ENCODE measurements at places on chromosomes 12 and 14. TPM values are rescaled to one million over a fixed set of nuclear protein-coding genes. Genes with fewer than 3 reads are reported as not detected.

Gene TMPO
- 59.3 TPM for total RNA-seq

DNA sequence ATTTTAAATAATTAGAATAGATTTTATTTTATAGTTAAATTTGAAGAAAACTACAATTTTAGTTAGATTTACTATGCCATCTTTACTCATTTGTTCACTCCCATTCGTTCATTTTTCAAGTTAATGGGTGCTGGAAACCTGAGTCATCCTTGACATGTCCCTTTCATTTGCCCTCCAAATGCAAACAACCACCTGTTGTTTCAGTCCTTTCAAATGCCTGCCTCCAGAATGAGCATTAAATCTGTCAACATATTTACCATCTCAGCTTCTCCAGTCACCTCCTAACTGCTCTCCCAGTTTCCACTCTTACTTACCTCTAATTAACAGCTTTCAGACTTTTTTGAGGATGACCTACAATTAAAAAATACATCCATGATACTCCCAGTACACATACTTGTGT is 375.5 kb downstream of the RAD51B start:
- no peak for DNase-seq
- H3K4me3 ChIP-seq, result no peak overlapping the region

DNA sequence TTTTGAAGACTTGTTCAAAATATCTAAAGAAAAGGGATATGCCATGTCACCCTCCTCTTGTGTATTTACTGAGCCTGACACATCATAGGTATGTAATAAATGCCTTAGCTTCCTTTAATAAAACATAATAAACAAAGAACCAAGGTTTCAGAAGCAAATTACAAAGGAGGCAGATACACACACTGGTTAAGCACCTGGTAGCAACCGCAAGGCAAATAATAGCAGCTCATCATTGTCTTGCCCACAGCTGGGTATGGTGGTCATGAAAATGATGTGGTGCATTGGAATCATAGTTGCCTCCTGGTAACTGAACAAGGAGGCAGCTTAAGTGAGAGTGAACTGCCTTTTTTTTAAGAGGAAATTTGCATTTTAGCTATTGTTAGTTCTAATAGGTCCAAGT is 39.0 kb downstream of the PAX9 start:
- no peak overlapping the region for H3K27ac ChIP-seq
- H3K4me1 ChIP-seq, result no peaks in the 10 kb centered on the region
- H3K27me3 ChIP-seq, result peaks cover 9% of the 10 kb centered on the region
- DNase-seq, result no peak

DNA sequence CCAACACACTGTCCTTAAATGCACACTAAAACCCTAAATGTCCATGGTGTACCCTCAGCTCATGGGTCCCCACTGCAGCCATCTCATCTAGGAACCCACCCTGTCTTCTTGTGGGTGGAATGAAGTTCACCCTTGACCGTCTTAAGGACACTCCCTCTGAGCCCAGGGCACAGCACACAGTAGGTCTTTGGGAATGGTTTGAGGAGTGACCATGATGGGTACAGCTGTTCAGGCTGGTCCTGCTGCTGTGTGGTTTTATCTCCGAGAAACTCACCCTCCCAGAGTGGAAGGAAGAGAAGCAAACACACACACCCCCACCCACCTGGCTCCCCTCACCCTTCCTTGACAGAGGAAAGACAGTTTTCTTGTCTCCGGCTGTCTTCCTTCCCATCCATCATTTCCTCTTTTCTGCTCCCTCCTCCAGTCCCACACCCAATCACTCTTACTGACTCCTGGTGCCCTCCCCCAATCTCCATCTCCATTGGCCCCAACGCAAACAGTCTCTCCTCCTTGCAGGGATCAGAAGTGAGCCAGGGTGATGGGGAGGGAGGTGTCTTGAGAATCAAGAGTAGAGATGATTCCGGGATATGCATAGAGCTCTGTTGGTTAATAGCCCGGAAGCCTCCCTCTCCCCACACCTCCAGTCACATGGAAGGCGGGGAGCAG is 105.9 kb upstream of the LHX5 start:
- no peaks in the 10 kb centered on the region for H3K4me1 ChIP-seq
- H3K27me3 ChIP-seq, result no peaks in the 10 kb centered on the region
- H3K36me3 ChIP-seq, result no peaks in the 10 kb centered on the region
- DNase-seq, result no peak

Measured in osteocyte (in vitro differentiated cells).